ENCODE measurements at places on chromosomes 16 and 17.

DNA sequence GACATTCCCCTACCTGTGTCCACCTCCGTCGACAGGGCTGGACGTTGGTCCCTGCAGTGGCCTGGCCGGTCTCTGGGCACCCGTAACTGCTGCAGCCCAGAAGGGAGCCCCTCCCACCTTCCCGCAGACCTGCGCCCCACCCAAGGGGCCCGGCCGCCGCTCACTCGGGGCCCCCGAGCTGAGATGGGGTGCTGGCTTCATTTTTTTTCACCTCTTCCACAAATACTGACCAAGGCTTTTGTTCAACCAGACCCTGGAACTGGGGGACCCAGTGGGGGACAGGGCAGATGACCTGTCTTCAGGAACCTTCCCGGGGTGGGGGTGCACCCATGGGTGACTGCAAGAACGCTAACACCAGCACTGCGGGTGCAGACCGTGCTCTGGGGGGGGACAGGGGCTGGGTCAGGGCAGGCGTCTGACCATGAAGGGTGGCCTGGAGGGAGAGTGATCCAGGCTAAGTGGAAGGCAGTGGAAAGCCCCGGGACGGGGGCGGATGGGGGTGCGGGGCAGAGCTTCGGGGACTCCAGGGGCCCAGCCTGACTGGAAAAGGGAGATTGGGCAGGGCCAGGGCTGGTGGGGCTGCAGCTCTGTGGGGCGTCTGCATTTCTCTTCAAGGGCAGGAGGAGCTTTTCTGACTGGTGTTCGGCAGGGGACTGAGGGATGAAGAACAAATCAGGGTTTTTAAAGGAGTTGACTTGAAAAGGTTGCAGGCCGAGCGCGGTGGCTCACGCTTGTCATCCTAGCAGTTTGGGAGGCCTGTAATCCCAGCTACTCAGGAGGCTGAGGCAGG is 42.3 kb downstream of the SLC7A5 start:
- no peak overlapping the region for H3K4me3 ChIP-seq
- peaks cover 2% of the 10 kb centered on the region for H3K36me3 ChIP-seq
- no peaks in the 10 kb centered on the region for H3K4me1 ChIP-seq
- H3K27me3 ChIP-seq: no peaks in the 10 kb centered on the region

DNA sequence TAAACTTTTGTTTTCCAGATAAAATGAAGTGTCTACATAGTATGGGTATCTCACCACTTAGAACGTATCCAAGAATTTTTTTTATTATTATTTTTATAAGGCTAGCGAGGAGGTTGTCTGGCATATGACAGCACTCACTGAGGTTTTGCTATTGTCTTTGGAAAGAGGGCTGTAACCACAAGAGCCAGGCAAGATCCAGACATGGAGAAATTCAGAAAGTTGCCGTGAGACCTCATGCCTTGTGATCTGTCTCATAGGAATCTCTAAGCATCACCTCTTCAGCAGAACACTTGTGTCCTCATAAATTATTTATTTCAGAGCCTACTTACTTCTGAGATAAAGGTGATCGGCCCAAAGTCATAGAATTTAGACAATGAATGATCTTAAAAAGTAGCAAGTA is 410.8 kb downstream of the CDH11 start:
- no peaks in the 10 kb centered on the region for H3K36me3 ChIP-seq
- no peak for DNase-seq
- H3K4me3 ChIP-seq: no peak overlapping the region
- no peaks in the 10 kb centered on the region for H3K27me3 ChIP-seq
- no peak overlapping the region for H3K27ac ChIP-seq

GRCh38 chr17:79065105-79065670 is 9.4 kb upstream of the ENGASE start:
- no peaks in the 10 kb centered on the region for H3K4me1 ChIP-seq
- DNase-seq: no peak
- no peaks in the 10 kb centered on the region for H3K36me3 ChIP-seq
- H3K27me3 ChIP-seq: no peaks in the 10 kb centered on the region

GRCh38 chr17:57408071-57408811 is 151.9 kb downstream of the MSI2 start:
- no peak overlapping the region for H3K4me3 ChIP-seq
- H3K4me1 ChIP-seq: peaks cover 37% of the 10 kb centered on the region
- no peaks in the 10 kb centered on the region for H3K27me3 ChIP-seq
- no peak overlapping the region for H3K27ac ChIP-seq
- no peak for DNase-seq

DNA sequence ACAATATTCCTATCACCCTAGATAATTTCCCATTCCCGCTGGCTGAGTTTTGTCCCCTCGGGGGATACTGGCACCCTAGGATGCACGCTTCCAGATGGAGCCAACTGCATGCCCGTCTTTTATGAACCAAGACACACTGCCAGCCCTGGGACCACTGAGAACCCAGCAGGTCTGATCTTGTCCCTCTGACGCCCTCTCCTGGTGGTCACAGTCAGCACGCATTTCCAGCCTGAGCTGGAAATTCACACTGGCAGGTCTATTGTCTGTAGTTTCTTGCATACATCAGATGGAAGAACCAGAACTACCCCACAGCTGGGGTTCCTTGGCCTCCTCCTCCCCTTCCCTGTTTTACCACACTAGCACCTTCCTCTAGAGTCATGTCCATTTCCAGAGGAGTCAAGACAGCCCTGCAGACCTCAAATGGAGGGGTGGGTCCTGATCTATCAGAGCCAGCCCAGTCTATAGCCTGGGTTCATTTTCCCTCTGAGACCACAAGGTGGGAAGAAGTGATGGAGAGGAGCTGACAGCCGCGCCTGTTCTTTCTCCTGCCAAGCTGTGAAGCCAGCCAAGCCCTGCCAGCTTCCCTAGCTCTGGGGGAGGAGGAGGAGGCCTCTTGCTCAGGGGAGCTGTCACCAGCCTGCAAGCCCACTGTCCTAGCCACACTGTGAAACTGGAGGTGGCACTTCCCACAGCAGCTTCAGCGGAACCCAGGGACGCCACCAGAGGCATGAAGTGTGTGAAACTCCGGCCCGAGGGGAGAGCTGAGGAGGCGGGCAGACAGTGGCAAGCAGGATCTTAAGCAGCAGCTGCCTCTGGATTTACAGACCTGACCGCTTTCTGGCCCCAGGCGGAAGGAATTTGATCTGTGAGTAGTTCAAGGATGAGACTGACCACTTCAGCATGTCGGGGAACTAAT is 29.3 kb downstream of the MXRA7 start:
- H3K27me3 ChIP-seq: no peaks in the 10 kb centered on the region
- H3K27ac ChIP-seq: peak overlapping the region; percentile 89
- H3K36me3 ChIP-seq: peaks cover 8% of the 10 kb centered on the region

DNA sequence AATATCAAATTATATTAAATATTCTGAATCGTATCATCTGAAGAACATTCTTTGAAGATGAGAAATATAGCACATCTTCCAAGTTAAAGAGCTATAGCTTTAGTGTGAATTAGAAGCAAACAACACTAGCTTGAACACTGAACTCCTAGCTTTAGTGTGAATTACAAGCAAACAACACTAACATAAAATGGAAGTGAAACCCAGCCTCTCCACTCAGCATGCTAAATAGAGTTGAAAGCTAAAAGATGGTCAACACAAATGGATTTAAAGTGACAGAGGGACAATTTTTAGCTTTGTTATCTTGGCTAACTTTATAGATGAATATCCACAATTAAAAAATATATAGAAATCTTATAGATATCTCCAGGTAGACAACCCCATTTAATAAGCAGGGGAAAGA is 4.5 kb upstream of the KIF2B start:
- H3K27ac ChIP-seq: no peak overlapping the region
- no peaks in the 10 kb centered on the region for H3K36me3 ChIP-seq
- no peaks in the 10 kb centered on the region for H3K27me3 ChIP-seq

- H3K36me3 ChIP-seq: no peaks in the 10 kb centered on the region
- peak; percentile 45 for DNase-seq
- no peak overlapping the region for H3K4me3 ChIP-seq
- no peak overlapping the region for H3K27ac ChIP-seq
- peaks cover 5% of the 10 kb centered on the region for H3K4me1 ChIP-seq
- no peaks in the 10 kb centered on the region for H3K27me3 ChIP-seq
Measured at GRCh38 chr16:74811911-74812310, 37.3 kb upstream of the FA2H start.

DNA sequence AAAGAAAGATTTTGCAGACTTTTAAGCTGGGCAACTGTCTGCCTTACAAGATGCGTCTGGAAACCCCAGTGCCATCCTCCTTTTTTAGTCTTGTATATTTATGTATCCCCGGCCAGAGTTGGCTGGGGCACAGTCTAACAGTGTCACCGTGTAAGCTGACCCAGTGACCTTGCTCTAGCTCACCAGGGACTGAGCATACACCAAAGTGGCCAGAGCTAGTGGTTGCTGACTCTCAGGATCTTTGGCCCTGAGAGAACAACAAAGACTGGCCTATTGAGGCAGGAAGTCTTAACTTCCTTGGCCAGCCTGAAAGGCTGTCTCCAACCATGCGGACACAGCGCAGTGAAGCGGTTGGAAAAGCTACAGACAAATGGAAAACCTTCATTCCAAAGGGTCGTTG is 745.2 kb downstream of the WWOX start:
- H3K27ac ChIP-seq: no peak overlapping the region
- H3K4me1 ChIP-seq: peaks cover 19% of the 10 kb centered on the region
- H3K36me3 ChIP-seq: no peaks in the 10 kb centered on the region
- DNase-seq: no peak

- no peak overlapping the region for H3K4me3 ChIP-seq
- H3K27me3 ChIP-seq: no peaks in the 10 kb centered on the region
- no peak for DNase-seq
- H3K27ac ChIP-seq: no peak overlapping the region
Measured at GRCh38 chr17:33745047-33745760, 452.1 kb upstream of the ASIC2 start.

DNA sequence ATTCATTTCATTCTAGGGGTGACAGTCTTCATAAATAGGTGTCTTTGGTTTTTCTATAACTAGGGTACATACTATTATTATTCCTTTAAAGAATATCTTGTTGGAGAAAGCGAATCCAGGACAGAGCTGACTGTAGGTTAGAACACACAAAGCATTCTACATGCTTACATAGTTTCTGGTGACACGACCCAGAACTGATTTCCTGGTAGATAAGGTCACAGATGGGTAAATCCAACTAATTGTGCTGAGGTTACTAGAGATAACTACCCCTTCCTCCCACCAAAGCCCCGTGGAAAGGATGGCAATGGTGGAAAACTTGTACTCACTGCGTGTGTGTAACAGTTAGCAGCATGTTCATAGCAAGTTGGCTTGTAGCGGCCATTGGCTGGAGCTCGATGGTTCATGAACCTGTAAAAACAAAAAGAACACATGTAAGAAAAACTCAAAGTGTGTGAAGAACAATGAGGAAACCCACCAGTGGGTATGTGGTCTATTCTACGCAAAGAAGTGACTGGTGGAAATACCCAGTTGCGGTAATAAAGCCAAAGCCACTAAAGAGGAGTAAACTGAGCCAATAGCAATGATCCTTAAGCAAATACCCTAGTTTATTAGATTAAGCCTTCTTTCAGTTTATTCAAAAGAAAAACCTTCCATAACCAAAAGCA is 7.7 kb downstream of the MMD start:
- no peak overlapping the region for H3K4me3 ChIP-seq
- H3K27ac ChIP-seq: no peak overlapping the region
- no peak for DNase-seq
- H3K36me3 ChIP-seq: peaks cover 50% of the 10 kb centered on the region
- peaks cover 49% of the 10 kb centered on the region for H3K4me1 ChIP-seq

DNA sequence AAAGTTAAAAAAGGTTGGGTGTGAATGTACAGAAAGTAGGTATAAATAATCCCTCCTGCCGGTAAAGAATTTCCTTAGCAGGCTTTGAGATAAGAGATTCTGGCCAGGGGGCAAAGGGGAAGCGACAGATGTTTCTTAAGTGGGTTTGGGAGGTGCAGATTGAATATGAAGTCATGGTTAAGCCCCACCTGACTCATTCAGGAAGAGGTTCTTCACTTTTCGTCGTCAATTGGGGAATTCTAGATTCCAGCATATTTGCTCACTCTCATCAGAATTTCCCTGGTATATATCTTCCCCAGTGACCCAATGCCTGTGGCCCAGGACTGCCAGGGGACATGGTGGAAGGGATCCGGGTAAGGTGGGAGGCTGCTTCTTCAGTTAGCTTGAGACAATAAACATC is 127.8 kb downstream of the CPPED1 start:
- no peaks in the 10 kb centered on the region for H3K27me3 ChIP-seq
- no peaks in the 10 kb centered on the region for H3K4me1 ChIP-seq
- no peak overlapping the region for H3K27ac ChIP-seq

GRCh38 chr17:73011016-73011486 is 81.4 kb downstream of the SLC39A11 start:
- H3K4me1 ChIP-seq: no peaks in the 10 kb centered on the region
- H3K27ac ChIP-seq: no peak overlapping the region
- H3K36me3 ChIP-seq: no peaks in the 10 kb centered on the region

DNA sequence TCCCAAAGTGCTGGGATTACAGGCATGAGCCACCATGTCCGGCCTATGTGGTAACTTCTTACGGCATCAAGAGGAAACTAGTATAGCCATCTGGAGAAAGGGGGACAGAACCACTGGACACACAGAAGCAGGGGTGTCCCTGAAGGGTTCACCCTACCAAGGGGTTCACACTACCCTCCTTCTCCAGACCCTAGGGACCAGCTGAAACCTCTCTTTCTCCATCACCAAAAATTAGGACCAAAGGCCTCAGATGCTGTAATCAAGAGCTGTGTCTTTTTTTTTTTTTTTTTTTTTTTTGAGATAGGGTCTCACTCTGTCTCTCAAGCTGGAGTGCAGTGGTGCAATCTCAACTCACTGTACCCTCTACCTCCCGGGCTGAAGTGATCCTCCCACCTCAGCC is 33.2 kb downstream of the ZFHX3 start:
- H3K4me1 ChIP-seq: peaks cover 48% of the 10 kb centered on the region
- H3K4me3 ChIP-seq: no peak overlapping the region
- no peak for DNase-seq
- no peaks in the 10 kb centered on the region for H3K36me3 ChIP-seq
- no peaks in the 10 kb centered on the region for H3K27me3 ChIP-seq

DNA sequence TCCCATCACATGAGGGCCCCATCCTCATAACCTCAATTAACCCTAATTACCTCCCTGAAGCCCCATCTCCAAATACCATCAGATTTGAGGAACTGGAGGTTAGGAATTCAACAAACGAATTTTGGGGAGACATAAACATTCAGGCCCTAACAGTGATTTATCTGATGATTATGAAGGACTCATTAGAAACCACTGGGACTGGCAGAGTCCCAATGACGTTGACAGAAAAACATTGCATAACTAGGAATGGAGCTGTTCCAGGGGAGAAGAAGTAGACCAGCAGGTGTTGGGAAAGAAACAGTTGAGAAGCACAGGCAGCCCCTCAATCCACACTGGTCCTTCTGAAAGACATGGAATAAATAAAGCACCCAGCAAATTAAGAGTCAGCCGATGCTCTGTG is 282.0 kb downstream of the MAP2K4 start:
- H3K27me3 ChIP-seq: no peaks in the 10 kb centered on the region
- H3K27ac ChIP-seq: no peak overlapping the region
- no peaks in the 10 kb centered on the region for H3K4me1 ChIP-seq
- H3K4me3 ChIP-seq: no peak overlapping the region
- no peaks in the 10 kb centered on the region for H3K36me3 ChIP-seq
- no peak for DNase-seq

Measured in esophagus muscularis mucosa (tissue), 4 donors.